ENCODE measurements at places on chromosomes 3 and 15. TPM values are rescaled to one million over a fixed set of nuclear protein-coding genes. Genes with fewer than 3 reads are reported as not detected.

DNA sequence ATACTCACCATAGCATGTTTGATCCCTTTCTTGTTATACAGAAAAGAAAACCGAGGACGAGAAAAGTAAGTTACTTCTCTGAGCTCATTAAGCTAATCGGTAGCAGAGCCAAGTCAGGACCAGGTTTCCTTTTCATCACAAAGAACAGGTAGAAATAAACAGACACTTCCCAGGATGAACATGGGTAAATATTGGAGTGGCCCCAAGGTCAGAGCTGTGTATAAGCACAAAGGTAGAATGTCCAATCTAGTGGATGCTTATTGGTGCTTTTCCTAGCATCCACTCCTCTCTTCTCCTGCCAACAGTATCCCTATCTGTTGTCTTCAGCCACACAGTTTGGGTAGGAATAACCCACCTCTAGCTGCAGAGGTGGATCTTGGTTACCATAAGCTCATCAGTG lies 52.8 kb upstream of the THUMPD3 start:
- no peaks in the 10 kb centered on the region for H3K36me3 ChIP-seq
- H3K27me3 ChIP-seq = no peaks in the 10 kb centered on the region
- peaks cover 14% of the 10 kb centered on the region for H3K4me1 ChIP-seq
- no peak for DNase-seq
- no peak overlapping the region for H3K4me3 ChIP-seq

- H3K4me1 ChIP-seq = no peaks in the 10 kb centered on the region
- no peak for DNase-seq
- no peaks in the 10 kb centered on the region for H3K36me3 ChIP-seq
- H3K4me3 ChIP-seq = no peak overlapping the region
Measured at GRCh38 chr3:96266395-96267190, 547.8 kb upstream of the EPHA6 start.

- no peak overlapping the region for H3K27ac ChIP-seq
- DNase-seq = no peak
- no peaks in the 10 kb centered on the region for H3K4me1 ChIP-seq
- no peaks in the 10 kb centered on the region for H3K36me3 ChIP-seq
Measured at GRCh38 chr3:84987706-84988504, 29.1 kb downstream of the CADM2 start.

DNA sequence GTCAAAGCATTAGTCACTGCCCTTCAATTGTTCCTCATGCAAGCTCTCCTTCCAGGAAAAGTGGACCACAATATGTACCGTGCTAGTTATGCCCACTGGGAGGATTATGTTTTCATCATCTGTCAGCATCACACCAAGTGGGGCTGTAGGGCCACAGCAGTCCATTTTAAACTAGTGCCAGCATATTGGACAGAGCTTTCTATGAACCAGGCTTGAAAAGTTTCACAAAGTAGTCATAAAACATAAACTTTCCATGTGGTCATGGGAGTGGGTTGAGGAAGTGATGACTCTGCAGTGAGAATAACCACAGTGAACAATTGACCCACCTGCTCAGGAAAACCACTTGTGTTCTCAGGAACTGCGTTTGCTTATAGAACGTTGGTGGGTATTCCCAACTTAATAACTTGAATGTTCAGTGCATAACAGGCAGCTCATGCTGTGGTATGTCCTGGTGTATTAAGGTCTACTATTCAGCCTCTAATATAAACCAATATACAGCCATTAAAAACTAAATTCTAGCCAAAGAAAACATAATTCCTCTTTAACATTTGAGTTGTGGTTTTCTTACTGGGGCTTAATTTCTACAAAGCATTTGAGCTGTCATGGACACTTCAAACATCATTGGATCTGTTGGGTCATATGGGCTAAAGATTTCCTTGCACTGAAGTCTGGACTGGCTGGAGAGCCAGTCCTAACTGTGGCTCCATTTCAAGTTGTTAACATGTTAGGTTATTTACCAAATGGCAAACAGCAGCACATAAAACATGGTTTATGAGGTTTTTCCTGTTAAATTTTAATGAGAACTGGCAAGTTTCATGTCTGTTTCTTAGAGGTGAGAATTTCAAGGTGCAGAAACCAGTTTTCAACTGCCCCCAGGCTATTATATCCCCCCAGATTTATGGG lies 274.1 kb downstream of the OTOL1 start:
- no peaks in the 10 kb centered on the region for H3K4me1 ChIP-seq
- no peak overlapping the region for H3K27ac ChIP-seq
- DNase-seq = no peak
- no peak overlapping the region for H3K4me3 ChIP-seq
- H3K36me3 ChIP-seq = no peaks in the 10 kb centered on the region
- H3K27me3 ChIP-seq = no peaks in the 10 kb centered on the region

DNA sequence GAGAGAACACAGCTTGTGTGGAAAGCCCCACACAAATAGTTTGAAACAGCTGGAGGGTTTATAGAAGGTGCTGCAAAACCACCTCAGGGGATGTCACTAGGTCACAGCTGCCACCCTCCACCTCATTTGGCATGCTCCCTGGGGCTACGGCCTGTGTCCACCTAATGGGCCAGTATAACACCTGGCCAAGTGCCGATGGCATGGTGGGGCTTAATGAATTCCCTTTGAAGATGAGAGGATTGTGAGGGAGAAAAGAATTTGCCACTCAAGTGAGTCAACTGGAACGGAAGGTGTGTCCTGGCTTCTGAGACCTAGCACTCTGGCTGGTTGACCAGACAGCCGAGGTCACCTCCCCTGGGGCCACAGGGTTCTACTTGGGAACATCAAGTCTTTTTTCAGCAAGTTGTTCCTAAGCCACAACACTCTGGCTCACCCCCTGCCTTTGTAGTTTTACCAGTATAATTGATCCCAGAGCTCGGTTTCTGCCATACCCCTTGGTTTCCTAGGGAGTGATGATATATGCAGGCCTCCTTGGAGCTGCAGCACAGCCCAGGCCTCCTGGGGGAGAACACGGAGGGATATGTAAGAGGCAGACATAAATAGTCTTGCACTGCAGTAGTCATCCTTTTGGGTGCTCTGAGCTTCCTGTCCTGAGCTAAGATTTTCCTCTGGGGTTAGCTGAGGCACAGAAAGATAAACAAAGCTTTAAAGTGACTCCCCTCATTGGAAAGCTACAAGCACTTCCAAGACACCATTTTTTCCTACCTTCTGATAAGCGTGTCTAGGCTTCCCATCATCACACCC lies 178.2 kb upstream of the LPP start:
- H3K36me3 ChIP-seq = no peaks in the 10 kb centered on the region
- no peaks in the 10 kb centered on the region for H3K27me3 ChIP-seq
- no peak overlapping the region for H3K27ac ChIP-seq
- no peak for DNase-seq
- no peak overlapping the region for H3K4me3 ChIP-seq
- peaks cover 8% of the 10 kb centered on the region for H3K4me1 ChIP-seq

DNA sequence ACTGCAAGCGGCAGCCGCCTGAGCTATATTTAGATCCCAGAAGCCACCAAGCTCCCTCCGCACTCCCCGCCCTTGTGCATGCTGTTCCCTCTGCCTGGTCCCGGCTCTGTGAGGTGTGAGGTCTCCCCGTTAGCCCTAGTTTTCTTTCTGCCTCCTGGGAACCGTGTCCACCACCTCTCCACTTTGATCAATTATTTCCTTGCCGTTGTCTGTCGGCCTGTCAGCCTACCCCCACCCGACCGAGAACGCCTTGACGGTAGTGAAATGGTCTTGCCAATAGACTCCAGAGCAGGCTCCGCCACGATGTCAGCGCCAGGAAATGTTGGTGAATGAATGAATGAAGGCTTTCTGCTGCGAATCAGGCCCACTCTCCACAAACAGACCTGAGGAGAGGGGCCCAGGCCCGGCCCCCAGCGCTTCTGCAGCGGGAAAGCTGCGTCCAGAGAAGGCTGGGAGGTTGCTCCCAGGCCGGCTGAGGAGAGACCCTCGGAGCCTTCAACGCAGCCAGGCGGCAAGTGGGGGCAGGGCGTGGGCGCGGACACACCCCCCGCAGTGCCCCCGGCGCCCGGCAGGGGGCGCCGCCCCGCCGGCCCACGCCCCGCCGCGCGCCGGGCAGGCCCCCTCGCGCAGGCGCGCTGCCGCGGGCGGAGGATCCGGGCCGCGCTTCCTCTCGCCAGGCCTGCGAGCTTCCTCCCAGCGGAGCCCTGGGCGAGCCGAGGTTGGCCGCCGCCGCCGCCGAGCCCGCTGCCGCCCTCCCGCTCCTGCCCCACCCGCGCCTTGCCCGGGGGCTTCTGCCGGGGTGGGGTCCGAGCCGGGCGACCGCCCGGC lies at the start of gene CSK:
CSK (plus strand) TSS at position 650 of the 828 bp plus-strand sequence. CDS start 16,218 bp downstream, outside the sequence.
- peak within 1 kb of the TSS; percentile 90 for H3K4me3 ChIP-seq
- H3K27ac ChIP-seq = peak within 1 kb of the TSS; percentile 94
- H3K36me3 ChIP-seq = no peaks in the 10 kb centered on the region
- no peak for DNase-seq
- no peaks in the 10 kb centered on the region for H3K27me3 ChIP-seq
- H3K4me1 ChIP-seq = peaks cover 74% of the 10 kb centered on the region

GRCh38 chr3:105979961-105980360 lies 111.1 kb upstream of the CBLB start:
- H3K27me3 ChIP-seq = no peaks in the 10 kb centered on the region
- DNase-seq = no peak
- H3K4me3 ChIP-seq = no peak overlapping the region

DNA sequence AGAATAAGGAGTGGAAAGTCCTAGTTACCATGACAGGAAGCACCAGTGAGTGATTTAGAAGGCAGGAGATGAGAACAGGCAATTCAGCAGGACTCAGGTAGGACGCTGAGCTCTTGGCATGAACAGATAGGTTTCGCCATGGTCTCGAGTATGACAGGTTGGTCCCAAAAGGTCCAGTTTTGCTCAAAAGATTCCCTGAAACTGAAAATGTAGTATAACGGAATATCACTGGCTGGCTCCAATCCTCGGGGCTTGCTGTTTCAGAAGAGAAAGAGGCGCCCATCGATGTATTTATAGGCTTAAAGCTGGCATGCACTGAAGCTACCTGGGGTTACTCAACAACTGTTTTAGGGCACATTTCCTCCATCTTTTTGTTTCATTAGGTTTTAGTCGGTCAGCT lies 59.2 kb downstream of the SRGAP3 start:
- DNase-seq = no peak
- H3K4me1 ChIP-seq = no peaks in the 10 kb centered on the region
- no peaks in the 10 kb centered on the region for H3K27me3 ChIP-seq
- H3K4me3 ChIP-seq = no peak overlapping the region
- H3K36me3 ChIP-seq = no peaks in the 10 kb centered on the region

GRCh38 chr3:191301017-191301416 lies 28.2 kb upstream of the CCDC50 start:
- no peak for DNase-seq
- no peaks in the 10 kb centered on the region for H3K4me1 ChIP-seq
- H3K36me3 ChIP-seq = no peaks in the 10 kb centered on the region
- H3K4me3 ChIP-seq = no peak overlapping the region
- no peak overlapping the region for H3K27ac ChIP-seq
- H3K27me3 ChIP-seq = no peaks in the 10 kb centered on the region

DNA sequence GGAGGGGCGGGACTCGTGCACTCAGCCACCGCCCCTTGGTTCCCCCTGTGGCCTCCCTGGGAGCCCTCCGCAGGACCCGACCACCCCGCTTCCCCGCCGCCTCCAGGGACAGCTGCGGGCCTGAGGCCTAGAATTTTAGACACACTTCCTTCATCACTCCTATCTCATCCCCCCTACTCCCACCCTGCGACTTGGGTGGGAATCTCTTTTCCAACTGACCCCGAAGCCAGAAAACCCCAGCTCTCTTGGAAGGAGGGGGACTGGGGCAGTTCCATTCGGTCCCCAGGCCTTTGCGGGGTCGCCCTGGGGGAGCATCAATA lies 289 bp upstream of the TFDP2 start:
- no peaks in the 10 kb centered on the region for H3K27me3 ChIP-seq
- H3K27ac ChIP-seq = peak overlapping the region; percentile 95
- H3K4me3 ChIP-seq = peak overlapping the region; percentile 93
- no peaks in the 10 kb centered on the region for H3K36me3 ChIP-seq

- no peak overlapping the region for H3K4me3 ChIP-seq
- no peaks in the 10 kb centered on the region for H3K36me3 ChIP-seq
- H3K4me1 ChIP-seq = no peaks in the 10 kb centered on the region
Measured at GRCh38 chr3:18069568-18069967, 327.1 kb upstream of the TBC1D5 start.

- DNase-seq = no peak
- H3K27me3 ChIP-seq = no peaks in the 10 kb centered on the region
- no peaks in the 10 kb centered on the region for H3K4me1 ChIP-seq
- H3K4me3 ChIP-seq = no peak overlapping the region
- no peak overlapping the region for H3K27ac ChIP-seq
Measured at GRCh38 chr15:42151736-42152135, 4.7 kb downstream of the PLA2G4F start.

Gene FBXW12
- not detected for total RNA-seq

Gene C3orf20
- total RNA-seq = not detected

Gene CD200R1L
- total RNA-seq = not detected

Gene ATP2B2
- total RNA-seq = 0.75 TPM

Gene SLC6A1
- 0.34 TPM for total RNA-seq

Gene BSN
- total RNA-seq = 1.7 TPM

Gene PLD1
- total RNA-seq = 18.4 TPM

Measured in esophagus muscularis mucosa (tissue), 4 donors.